ENCODE measurements at places on chromosomes 3 and 15.
A peak's percentile ranks its signal among the peaks of the same experiment; 100 is the strongest.

DNA sequence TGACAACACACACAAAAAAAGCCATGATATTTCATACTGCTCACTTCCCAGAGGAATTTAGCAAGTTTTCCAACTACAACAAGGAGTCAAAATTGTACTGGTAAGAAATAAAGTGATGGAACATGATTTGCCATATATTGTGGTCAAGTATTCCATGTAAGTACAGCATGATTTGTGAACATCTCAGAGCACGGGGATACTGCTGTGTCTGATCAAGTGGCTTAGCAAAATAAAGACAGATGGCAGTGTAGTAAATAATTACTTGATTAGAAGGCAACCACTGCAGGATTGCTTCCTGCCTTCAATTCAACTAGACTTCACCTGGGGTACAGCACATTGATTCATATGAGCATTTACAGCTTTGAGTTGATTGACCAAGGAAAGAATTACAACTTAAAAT lies 51.6 kb upstream of the DUT start:
- no peak for DNase-seq

DNA sequence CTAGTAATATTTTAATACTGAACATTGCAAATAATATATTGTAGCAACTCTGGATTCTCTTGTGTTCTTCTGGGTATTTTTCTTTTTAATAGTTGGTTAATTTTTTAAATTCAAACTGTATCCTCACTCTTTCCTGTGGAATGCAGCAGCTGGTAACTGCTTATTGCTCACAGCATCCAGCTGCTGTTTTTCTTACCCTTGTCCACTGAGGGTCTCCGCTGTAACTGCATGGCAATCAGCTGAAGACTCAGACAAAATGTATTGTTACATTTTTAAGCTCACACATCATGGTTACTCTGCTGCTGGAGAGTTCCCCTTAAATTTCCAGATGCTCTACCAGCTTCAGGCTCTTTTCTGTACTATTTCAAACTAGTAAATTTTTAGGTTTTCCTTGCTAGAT lies 227.6 kb downstream of the MBNL1 start:
- no peak for DNase-seq

DNA sequence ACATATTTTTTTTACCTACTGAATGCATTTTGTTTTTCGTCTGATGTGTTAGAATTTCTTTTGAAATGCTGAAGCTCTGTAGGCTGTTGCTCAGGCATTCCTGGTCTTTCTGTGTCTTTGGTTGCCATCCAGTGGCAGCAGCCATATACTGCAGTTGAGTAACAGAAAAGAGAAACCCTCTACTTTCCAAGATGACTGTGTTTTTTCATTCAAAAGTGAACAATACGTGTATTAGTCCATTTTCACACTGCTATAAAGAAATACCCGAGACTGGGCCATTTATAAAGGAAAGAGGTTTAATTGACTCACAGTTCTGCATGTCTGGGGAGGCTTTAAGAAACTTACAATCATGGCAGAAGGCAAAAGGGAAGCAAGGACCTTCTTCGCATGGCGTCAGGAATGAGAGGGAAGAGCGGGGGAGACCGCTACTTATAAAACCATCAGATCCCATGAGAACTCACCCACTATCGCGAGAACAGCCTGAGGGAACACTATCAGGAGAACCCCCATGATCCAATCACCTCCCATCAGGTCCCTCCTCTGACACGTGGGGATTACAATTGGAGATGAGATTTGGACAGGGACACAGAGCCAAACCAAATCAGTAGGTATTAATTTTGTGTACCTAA lies 4.7 kb upstream of the GOLGA8B start:
- DNase-seq, result peak; percentile 80

DNA sequence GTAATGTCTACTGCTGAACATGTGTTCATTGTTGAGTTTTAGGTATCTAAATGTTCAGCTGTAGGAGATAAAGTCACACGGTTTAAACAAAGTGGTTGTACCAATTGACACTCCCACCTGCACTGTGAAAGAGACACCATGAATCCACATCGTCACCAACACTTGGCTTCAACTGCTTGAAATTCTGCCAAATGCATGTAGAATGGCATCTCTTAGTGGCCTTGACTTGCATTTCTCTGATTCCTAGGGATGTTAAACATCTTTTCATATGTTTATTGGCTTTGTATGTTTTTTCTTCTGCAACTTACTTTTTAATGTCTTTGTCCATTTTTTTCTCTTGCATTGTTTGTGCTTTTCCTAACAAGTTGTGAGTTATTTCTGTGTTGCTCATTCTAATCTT lies 43.4 kb downstream of the RPLP1 start:
- DNase-seq, result no peak

GRCh38 chr3:45381168-45381852 lies 7.1 kb upstream of the LARS2 start:
- DNase-seq, result no peak

DNA sequence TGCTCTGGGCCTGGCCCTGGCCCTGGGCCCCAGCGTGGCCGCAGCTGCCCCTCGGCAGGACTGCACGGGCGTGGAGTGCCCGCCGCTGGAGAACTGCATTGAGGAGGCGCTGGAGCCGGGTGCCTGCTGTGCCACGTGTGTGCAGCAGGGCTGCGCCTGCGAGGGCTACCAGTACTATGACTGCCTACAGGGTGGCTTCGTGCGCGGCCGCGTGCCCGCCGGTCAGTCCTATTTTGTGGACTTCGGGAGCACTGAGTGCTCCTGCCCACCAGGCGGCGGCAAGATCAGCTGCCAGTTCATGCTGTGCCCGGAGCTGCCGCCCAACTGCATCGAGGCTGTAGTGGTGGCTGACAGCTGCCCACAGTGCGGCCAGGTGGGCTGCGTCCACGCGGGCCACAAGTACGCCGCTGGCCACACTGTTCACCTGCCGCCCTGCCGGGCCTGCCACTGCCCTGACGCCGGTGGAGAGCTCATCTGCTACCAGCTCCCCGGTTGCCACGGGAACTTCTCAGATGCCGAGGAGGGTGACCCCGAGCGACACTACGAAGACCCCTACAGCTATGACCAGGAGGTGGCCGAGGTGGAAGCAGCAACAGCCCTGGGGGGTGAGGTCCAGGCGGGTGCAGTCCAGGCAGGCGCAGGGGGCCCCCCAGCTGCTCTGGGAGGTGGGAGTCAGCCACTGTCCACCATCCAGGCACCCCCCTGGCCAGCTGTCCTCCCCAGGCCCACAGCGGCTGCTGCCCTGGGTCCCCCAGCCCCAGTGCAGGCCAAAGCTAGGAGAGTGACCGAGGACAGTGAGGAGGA lies 21.7 kb downstream of the FBLN2 start:
- DNase-seq, result no peak

DNA sequence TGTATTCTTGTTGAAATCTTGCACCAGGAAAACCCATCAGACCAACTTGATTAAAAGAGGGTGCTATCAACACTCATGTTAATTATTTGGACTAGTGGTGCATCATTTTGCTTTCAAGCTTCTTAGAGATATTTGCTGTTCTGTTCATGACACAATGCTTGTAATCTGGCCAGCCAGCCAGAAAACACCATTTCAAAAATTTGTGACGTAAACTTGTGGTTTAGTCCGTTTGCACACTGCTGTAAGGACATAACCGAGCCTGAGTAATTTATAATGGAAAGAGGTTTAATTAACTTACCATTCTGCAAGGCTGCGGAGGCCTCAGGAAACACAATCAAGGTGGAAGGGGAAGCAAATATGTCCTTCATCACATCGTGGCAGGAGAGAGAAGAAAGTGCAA lies 374.3 kb upstream of the TGFBR2 start:
- DNase-seq, result peak; percentile 88

GRCh38 chr15:47620960-47621681 lies 96.2 kb upstream of the SEMA6D start:
- DNase-seq, result no peak

GRCh38 chr3:134694946-134695543 lies 44.2 kb upstream of the KY start:
- DNase-seq, result no peak

DNA sequence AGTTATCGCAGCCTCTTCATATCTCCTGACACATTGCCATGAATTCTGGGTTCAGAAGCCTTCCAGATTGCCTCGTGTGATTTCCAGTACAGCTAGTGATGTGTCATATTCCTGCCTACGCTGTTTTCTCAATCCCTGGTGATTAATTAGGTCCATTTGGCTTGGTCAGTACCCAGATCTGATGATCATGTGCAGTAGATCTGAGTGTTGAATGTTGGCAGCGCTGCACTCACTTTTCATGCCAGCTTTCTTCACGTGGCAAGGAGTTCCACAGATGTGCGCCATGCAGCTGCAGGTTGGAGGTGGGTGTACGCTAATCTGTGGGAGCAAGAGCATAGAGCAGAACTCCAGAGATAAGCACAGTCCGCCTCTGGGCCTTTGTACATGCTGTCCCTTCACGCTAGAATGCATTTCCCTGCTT lies 86.9 kb upstream of the COL6A5 start:
- peak; percentile 55 for DNase-seq

- no peak for DNase-seq
These were observed 11.2 kb upstream of the MED12L start for GRCh38 chr3:151074256-151074655.

GRCh38 chr3:171177553-171177952 lies 151.0 kb upstream of the SLC2A2 start:
- DNase-seq, result no peak

- peak; percentile 47 for DNase-seq
These were observed 59.3 kb downstream of the CYP11A1 start for GRCh38 chr15:74307827-74308811.

GRCh38 chr3:11953778-11954177 lies 50.4 kb upstream of the SYN2 start:
- DNase-seq, result no peak

- DNase-seq, result peak; percentile 70
These were observed 9.2 kb downstream of the FYCO1 start for GRCh38 chr3:45986303-45986982.

DNA sequence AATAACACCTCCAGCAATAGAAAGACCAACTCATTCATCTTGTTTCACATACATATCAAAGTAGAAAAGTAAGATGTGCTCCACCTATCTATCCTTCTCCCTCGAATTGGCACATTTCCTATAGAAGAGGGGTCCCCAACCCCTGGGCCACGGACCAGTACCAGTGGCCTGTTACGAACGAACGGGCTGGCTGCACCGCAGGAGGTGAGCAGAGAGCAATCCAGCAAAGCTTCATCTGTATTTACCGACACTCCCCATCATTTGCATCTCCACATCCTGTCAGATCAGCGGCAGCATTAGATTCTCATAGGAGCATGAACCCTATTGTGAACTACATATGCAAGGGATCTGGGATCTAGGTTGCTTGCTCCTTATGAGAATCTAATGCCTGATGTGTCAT lies 95.0 kb upstream of the CGNL1 start:
- DNase-seq, result no peak

- DNase-seq, result no peak
These were observed 29.7 kb downstream of the VGLL4 start for GRCh38 chr3:11613851-11614487.

GRCh38 chr3:52712291-52713212 lies 6.6 kb downstream of the SPCS1 start:
- no peak for DNase-seq

DNA sequence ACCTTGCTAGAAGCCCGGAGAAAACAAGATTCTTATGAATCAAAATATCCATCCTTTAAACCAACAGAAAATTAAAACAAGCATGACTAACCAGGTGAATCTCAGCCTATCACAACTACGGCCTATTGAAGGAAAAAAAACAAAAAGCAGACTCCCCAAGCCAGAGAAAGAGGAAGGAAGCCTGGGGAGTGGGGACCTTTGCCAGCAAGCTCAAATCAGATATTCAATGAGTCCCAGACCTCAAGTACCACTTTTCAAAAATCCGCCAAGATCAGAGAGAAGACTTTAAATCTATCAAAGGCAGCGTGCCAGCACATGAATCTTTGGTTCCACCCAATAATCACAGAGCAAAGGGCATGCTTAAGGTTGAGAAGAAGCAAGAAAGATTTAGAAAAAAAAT lies 253.8 kb downstream of the NTRK3 start:
- no peak for DNase-seq

DNA sequence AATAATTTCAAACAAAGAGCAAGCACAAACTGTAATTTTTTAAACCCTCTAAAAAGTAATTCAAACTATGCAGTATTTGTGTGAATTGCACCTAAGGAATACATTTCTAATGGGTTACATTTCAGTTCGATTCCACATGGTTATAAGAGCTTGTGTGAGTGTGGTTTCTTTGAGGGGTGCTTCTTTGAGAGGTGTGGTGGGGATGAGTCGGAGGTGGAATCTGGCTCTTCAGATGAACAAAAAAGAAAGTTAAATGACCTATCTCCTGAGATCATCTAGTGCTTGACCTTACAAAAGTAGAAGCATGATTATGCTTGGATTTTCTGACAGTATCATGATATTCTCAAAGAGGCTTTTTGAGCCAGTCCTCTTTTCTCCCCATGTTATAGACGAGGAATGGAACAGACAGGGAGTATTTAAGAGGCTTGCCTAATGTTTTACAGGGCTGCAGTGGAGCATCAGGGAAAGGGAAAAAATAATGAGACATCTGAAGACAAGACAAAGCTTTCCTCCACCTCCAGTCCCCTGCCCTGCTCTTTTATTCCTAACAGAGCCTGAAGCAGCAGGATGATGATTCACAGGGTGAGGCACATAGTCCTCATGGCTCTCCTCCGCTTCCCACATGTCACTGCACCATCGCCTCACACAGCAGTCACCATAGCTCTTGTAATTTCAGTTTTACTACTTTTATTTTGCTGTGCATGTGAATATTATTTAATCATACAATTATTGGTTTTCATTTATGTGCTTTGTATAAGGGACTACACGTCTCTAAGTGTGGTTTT lies 82.0 kb downstream of the LYSMD4 start:
- DNase-seq, result no peak

DNA sequence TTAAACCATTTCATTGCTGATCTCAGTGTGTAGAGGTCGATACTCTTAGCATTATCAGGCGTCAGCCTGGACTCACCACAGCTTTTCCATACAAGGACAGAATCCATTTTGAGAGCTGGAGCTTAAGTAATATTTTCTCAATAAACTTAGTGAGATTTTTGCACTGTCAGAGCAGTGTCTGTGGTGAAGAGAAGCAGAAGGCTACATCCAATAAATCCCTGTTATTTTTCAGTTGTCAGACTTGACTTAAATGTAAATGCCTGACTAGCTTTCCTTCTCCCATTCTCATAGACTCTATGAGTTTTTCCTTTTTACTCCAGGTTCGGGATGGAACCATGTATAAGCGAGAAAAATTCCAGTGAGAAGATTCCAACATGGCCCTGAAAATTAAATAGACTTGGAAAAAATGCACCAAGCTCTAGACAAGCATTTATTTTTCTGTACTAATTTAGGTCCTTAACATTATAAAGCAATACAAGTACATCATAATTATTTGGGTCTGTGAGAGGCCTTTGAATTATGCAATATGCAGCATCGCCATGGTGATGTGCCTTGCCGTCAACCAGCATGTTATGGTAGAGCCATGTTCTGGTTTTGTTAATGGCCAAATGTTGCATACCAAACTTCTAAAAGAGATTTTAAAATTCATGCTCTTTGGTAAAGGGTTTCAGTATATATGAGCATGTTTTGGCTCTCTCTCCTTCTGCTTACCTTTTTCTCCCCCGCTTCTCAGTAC lies 62.0 kb downstream of the RARB start:
- no peak for DNase-seq

GRCh38 chr15:38320181-38320580 lies 67.5 kb downstream of the SPRED1 start:
- no peak for DNase-seq

Data from fibroblast of gingiva (primary cell).